ACHN (cell line): ENCODE measurements at places on chromosomes 1 and 21.
A peak's percentile ranks its signal among the peaks of the same experiment; 100 is the strongest.

DNA sequence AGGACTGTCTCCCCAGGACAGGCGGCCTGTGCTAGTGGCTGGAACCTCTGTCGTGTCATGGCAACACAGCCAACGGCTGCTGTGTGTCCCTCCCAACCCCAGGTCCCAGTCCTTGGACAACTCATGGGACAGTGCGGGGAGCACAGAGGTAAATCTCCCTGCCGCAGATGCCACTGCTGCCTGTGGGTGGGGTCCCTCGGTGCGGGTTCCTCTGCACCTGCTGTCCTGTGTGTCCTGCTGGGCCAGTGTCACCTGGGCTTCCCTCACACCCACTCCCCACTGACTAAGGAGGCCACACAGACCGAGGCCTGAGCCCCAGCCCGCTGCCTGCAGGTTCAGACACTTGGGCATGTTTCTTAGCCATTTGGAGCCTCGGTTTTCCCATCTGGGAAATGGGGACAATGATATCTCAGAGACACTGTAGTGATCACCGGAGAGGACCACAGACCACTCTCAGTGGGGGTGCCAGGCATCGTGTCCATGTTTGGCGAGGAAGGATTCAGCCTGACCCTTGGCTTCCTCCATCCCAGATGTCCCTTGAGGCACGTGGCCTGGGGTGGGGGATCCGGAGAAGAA, 96.5 kb downstream of the SIK1 start:
- DNase-seq: no peak

- DNase-seq: no peak
Measured at GRCh38 chr1:166929911-166930310, 45.4 kb downstream of the ILDR2 start.

DNA sequence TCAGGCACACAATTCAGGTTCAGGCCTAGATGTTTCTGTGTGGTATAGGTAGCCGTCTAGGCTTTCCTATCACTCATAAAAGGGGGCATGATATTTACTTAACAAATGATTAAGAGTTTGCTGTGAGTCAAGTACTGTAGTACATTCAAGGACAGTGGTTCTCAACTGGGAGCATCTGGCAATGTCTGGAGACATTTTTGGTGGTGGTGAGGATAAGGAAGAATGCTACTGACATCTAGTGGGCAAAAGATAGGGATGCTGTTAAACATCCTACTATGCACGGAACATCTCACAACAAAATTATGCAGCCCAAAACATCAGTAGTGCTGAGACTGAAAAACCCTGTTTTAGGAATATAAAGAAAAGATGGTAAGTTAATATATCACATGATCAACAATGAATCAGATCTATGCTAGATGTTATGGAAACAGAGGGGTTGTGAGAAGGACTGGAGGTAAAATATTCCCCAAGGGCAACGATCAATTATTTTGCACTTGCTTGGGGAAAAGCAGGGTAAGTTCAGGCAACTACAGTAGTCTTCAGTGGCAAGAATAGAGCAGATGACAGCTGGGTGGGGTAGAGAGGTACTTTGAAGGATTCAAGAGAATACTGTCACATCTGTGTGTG, 4.9 kb downstream of the DNTTIP2 start:
- no peak for DNase-seq

DNA sequence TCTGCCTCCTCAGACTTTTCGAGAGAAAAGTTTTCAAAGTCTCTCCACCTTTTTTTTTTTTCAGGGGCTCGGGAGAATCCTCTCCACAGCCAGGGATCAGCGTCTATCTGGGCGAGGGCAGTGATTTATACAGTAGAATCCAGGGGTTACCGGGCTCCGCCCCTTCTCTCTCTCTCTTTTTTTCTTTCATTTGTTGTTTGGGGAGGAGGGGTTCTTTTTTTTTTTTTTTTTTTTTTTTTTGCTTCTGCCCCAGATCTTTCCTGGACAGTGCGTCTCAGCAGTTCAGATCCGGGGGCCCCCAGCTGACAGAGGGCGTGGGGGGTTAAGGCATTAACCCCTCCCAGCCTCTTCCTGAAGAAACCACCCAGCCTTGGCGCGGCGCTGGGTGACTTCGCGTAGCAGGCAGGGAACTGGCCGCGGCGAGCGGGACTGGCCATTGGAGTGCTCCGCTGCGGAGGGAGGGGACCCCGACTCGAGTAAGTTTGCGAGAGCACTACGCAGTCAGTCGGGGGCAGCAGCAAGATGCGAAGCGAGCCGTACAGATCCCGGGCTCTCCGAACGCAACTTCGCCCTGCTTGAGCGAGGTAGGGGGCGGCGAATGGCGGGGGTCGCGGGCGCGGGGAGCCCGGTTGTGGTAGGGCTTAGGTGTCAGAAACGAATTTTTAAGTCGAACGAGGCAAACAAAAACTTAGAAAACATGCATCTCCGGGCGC, at the start of gene S1PR1:
TSS of gene S1PR1 (plus strand) at position 504 of the 713 bp plus-strand sequence. CDS start 1,966 bp downstream, outside the sequence.
- peak; percentile 82 for DNase-seq

GRCh38 chr1:47699492-47700235, 261.8 kb downstream of the FOXD2 start:
- no peak for DNase-seq

GRCh38 chr1:158272681-158273080, 17.0 kb upstream of the CD1C start:
- no peak for DNase-seq

GRCh38 chr21:37430184-37430821, 63.7 kb downstream of the DYRK1A start:
- no peak for DNase-seq
